ENCODE measurements at places on chromosomes 5 and 9. TPM values are rescaled to one million over a fixed set of nuclear protein-coding genes. Genes with fewer than 3 reads are reported as not detected.

Gene NR4A3
- under 0.01 TPM for total RNA-seq

Gene PAIP2
- 66.0 TPM for total RNA-seq

DNA sequence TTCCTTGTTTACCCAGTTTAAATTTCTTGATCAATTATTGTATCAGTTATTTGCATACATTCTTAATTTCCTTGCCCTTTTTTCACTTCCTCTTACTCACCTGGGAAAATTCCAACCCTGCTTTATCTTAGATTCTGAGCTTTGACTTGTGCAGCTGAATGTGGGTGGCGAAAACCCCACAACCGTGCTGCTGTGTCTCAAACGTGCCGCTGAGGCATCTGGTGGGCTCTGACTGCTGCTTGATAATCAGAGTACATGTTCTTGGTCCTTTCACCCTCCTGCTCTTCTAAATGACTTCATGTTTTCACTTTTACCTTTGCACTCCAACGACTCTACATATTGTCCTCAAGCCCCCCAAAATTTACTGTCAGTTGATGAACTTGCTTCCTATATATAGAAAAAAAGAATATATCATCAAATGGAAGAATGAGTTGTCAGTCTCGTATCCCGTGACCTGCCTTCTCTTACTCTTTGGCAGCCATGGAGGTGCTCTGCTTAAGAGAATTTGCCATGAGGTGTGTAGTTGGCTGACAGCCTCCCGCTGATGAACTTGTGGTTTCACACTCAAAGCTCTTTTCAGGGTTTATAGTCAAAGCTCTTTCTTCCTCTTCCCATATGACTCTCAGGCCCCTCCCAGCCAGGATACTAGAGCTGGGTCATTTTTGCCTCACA lies 14.0 kb upstream of the JAK2 start:
- no peak for DNase-seq

GRCh38 chr9:68560071-68560844 lies 19.6 kb upstream of the TMEM252 start:
- peak; percentile 87 for DNase-seq

- DNase-seq, result no peak
Measured at GRCh38 chr5:164298165-164298564, 792.7 kb downstream of the MAT2B start.

- DNase-seq, result no peak
Measured at GRCh38 chr9:82101475-82101874, 112.9 kb downstream of the SPATA31D1 start.

Gene PCDHGA8
- total RNA-seq, result 1.2 TPM

Gene PDGFRB
- 9.5 TPM for total RNA-seq

DNA sequence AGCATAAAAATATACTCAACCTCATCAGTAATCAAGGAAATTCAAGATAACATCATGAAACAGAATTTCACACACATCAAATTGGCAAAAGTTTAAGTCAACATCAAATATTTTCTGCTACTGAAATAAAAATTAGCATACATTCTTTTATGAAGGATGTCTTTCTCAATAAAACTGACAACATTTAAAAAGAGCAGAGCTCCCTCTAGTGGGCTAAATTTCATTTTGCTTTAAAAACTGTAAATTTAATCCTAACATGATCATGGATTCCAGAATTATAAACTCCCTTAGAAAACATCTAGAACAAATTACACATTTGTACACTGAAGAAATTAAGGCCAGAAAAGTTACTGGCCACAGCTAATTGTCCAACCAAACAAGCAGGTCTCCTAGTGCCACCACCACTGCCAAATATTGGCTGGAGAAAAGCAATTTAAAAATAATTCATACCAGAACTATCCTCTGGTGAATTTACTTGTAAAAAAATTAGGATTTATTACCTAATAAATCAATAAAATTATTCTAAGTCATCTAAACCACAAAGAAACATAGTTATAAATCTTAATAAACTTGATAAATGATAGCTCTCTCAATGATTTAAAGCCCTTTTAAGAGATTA lies 31.2 kb downstream of the DEPDC1B start:
- peak; percentile 46 for DNase-seq

DNA sequence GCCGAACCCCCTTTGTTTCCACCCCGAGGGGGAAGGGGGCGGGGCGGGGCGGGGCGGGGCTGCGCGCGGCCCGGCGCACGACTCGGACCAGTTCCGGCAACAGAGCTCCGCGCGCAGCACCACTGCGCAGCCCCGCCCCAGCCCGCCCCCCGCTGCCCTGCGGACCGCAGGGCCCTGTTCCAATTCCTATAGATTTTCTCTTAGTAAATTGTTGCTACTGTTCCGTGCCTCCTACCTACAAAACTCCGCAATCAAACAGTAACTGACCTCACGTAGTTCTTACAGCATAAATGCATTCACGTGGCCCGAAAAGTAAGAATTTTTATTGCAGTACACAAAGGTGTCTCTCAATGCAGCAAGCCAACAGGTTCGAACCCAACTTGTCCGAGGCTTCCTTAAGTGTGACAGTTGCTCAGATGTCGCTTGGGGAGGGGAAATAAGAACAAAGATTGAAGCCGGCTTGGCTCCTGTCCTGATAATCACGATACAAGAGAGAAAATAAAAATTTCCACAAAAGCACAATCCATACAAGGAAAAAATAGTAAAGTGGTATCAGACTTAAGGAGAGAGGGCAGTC lies 1.2 kb upstream of the RNF38 start:
- peak; percentile 81 for DNase-seq

DNA sequence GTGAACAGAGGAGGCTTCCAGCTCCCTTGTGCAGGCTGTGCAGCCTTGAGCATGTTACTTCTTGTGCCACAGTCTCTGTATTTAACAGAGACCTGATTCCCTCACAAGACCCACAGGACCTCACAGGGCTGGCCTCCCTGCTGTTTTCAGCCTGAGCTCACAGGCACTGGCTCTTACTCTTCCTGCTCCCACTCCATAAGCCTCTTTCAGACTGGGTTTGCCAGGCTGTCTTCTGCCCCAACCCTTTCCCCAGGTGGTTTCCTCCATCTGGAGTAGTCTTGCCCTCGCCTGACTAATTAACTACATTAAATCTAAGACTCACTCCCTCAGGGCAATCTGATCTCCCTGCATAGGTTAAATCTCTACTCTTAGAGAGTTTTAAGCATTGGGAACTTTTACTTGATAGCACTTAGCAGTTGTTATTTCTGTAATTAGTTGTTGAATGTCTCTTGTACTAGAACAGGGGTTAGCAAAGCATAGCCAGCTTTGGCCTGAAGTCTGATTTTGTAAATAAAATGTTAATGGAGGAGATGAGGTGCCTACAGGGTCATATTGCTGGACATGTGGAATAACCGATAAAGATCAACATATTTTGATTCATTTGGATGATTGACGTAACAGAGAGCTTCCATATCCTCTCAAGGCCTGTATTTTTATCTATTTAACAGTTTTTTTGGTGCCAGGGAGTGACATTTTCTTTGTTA lies 28.6 kb upstream of the SPATA31E1 start:
- no peak for DNase-seq

DNA sequence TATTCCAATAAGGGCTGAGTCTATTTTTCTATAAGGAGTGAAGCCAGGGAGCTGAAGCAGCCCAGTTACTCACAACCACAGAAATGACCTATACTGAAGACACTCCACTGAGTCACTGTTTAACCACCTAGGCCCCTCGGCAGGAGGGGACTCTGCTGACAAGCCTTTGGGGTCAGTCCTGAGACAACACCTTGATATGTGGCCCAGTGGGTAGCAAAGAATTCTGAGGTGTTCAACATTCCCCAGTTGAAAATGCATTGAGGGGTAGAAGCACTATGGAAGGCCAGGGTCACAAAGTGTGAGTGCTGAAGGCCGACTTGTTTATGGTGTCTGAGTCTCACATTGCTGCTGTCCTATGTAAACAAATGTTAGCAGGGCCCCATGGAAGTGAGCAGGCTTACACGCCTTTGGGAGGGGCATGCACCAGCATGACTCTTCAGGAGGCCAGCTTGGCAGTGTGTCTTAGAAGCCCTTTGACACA lies 112.6 kb upstream of the NFIL3 start:
- no peak for DNase-seq

Gene PCDHB5
- 1.8 TPM for total RNA-seq

GRCh38 chr9:37619806-37620205 lies 27.4 kb upstream of the TOMM5 start:
- no peak for DNase-seq

DNA sequence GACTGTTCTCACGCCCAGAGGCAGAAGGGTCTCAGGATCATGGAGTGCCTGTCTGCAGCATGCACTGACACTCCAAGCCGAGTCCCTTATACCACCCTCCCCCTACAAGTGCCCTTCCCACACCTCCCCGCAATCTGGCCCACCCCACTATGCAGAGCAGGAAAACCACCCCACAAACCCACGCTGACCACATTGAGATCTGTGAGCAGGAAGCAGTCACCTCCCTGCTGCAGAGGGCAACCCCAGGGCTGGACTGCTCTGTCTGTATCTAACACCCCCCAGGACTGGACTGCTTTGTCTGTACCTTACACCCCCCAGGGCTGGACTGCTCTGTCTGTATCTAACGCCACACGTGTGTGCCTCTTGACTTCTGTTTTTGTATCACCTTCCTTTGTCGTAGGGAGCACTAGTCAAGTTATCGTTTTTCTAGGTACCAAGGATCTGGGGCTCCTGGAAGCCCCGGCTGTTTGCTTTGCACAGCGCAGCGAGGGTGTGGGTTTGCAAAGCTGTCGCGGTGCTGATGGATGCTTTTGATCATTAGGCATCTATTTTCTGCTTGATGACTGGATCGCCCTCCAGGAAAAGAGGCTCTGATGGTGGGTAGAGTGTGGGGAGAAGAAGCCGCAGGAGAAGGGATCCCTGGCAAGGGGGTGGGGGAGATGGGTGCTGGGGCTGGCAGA lies 21.5 kb downstream of the OLFM1 start:
- DNase-seq, result no peak

DNA sequence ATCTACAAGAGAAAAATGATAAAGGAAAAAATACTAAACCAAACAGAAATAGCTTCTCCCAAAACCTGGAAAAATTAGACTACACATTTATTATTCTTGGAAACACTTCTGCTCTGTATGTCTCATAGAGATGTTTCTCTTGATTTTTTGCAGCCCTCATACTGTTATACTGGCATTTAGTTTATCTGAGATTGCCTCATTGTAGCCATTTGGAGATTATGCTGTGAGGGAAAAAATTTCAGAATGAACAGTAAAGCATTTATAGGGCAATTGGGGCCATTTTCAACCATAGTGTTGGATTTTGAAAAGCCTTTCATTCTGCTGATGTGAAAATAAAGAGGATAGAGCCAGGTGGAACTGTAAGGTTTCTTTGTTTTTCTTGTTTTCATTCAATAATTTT lies 441.8 kb upstream of the RIOK2 start:
- DNase-seq, result no peak

Gene DDX4
- not detected for total RNA-seq

DNA sequence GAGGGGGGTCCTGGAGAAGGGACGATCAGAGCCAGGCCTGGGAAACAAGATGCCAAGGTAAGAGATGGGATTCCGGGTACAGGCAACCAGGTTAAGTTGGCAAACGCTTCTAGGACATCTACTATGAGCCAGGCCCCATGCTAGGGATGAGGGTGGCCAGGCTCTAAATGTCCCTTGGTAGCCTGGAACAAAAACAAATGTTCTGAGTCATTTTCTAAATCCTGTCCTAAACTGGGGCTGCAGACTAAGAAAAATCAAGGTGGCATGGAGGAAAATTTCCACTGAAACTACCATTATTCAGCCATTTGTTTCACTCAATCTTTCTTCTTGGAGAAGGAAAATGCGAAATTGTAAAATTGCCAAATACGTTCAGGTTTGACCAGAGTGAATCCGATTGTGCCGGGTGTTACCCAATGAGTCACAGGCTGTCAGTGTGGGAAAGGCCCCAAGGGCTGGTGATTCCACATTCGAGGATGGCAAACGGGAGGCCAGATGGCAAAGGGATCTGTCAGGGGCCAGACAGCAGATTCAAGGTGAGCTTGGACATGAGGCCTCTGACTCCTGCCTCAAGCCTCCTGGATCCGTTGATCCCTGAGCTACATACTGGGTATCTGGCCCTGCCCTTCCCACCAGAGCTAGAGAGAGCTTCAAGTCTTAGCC lies 57.6 kb downstream of the PAX5 start:
- DNase-seq, result no peak

- DNase-seq, result peak; percentile 41
Measured at GRCh38 chr5:154756868-154757813, 2.0 kb downstream of the LARP1 start.

Gene PAX5
- total RNA-seq, result not detected

Gene THBS4
- total RNA-seq, result 0.20 TPM

GRCh38 chr5:116525674-116526073 lies 48.9 kb downstream of the SEMA6A start:
- no peak for DNase-seq

GRCh38 chr5:50547303-50547702 lies 106.2 kb upstream of the EMB start:
- no peak for DNase-seq

Gene IFNK
- total RNA-seq, result not detected

DNA sequence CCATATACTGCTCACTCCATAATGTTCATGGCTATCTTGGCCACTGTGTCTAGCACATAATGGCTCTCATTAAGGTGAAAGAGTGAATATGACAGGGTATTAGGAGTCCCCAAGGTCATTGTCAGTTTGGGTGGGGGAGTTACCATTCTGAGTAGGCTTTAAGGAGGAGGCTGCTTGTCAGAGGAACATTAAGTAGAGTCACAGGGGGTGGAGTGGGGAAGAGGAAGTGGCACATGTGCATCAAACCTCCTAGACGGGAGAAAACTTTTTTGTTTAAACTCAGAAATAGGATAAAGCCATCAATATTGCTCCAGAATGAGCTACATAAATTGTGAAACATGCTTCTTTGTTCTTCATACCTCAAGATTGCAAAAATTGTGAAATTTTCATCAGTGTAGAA lies 45.5 kb downstream of the DAB2IP start:
- DNase-seq, result no peak

Gene PIP5KL1
- 0.60 TPM for total RNA-seq

Gene C5orf52
- not detected for total RNA-seq

Gene CDH9
- not detected for total RNA-seq

Gene CEP120
- 14.5 TPM for total RNA-seq

Gene SPINK13
- total RNA-seq, result not detected

Gene ARHGEF39
- under 0.01 TPM for total RNA-seq

DNA sequence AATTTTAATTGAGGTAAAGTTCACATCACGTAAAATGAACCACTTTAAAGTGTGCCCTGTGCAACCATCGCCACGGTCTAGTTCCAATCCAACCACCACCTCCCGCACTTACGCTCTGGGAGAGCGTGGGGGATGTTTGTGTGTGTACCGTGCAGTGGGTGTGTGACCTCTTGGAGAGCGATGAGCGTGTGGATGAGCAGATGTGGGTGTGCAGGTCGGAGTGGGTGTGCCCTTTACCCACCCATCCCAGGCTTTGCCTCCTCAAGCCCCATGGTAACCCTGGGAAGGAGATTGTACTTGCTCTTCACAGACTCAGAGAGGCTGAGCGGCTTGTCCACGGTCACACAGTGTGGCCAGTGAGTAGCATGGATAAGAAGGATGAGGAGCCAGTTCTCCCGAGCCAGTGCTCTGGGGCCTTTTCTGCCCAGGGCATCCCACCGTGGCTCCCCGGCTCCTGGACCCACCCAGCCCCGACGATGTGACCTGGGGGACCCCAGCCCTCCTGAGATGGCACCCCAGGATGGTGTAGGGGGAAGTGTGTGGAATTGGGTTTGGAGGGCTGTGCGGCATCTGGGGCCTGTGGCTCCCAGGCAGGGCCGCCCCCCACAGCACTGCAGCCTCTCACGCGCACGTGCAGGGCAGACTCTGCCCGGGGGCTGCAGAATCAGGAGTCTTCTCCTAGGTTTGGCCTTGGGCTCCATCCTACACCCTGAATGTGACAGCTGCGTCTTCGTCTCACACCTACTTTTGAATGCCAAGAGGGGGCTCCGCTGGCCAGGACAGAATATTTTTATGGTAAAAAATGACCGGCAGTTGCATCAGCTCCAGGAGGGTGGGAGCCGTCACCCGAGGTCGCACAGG lies 13.6 kb downstream of the LHX3 start:
- no peak for DNase-seq

Gene HAVCR1
- total RNA-seq, result not detected

Gene OBP2A
- total RNA-seq, result not detected

Measured in lung microvascular endothelial cell (primary cell).